NCI-H187 (cell line): ENCODE measurements at places on chromosomes 2 and 18.

DNA sequence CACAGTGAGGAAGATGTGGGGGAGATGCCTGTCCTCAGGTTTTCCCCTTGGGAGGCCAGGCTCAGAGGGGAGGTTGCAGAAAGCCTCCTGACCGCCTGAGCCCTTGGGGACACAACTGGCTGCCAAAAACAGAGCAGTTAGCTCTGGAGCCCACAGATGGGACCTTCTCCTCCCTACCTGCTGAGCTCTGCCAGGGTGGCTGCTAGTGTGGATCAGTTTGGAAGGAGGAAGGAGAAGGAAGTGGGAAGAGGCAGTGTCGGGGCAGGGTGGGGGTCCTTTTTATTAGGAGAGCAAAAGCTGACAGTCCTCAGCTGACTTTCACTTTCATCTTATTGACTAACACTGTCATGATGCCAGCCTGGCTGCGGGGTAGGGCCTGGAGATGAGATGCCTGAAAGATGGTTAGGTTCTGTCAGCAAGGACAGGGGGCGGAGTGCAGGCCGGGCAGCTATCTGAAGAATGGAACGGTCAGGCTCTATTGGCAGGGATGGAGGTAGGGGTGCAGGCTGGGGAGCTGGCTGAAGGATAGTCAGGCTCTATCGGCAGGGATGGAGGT, 188.5 kb upstream of the HDAC4 start:
- DNase-seq: no peak

DNA sequence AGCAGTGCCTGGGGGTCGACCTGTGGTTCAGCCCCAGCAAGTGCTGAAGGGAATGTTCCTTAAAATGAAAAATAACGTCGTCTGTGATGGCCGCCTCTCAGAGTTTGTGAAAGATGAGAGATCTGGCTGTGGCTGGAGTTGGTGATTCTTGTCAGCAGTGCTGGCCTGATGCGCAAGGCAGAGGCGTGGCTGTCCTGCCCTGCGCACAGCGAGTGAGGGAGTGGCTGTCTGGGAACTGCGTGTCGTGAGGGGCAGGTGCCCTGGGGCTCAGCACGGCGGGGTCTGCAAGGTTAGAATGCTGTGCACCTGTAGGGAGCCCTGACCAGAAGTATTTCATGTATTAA, 8.8 kb downstream of the NFATC1 start:
- DNase-seq: no peak

DNA sequence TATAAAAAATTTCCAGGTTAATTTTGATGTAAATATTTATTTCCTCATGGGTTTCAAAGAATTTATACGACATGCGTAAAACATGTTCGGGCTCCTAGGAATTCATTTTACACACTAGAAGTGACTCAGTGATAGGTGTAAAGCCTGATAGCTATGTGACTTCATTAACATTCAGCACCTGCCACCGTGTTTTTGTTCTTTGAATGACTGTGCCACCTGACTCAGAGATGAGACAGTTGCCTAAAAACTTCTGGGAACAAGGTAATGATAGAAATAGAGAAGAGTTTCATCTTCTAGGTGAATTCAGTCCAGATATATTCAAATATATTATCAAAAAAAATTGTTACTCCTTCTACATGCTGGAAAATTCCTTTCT, 10.0 kb downstream of the IL1R2 start:
- no peak for DNase-seq

DNA sequence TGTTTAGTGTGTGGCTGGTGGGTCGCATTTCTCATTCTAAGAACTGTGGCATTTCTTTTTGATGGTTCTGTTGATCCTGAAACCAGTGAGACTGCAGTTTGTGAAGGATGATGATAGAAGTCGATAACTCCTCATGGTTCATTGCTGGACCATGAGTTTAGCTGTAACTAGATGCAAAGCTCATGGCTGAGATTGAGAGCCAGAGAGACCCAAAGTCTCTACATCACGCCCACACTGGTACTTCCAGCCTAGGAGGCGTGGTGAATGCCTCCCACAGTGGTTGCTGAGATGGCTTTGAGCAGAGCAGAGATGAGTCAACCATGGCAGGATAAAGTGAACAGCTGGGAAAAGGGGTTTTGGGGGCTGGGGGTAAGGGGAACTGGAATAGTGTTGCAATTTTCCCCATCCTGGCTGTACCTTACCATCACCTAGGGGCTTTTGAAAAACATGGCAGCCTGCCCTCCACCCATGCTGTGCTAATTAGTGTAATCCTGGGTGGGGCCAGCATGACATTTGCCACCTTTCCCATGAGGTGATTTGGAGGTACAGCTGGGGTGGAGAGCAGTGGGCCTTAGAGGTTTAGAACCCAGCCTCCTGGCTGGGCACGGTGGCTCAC, 24.1 kb downstream of the INPP4A start:
- DNase-seq: no peak

GRCh38 chr2:215617060-215617824, 181.4 kb upstream of the FN1 start:
- DNase-seq: no peak
